ENCODE measurements at places on chromosomes 11 and 22.

DNA sequence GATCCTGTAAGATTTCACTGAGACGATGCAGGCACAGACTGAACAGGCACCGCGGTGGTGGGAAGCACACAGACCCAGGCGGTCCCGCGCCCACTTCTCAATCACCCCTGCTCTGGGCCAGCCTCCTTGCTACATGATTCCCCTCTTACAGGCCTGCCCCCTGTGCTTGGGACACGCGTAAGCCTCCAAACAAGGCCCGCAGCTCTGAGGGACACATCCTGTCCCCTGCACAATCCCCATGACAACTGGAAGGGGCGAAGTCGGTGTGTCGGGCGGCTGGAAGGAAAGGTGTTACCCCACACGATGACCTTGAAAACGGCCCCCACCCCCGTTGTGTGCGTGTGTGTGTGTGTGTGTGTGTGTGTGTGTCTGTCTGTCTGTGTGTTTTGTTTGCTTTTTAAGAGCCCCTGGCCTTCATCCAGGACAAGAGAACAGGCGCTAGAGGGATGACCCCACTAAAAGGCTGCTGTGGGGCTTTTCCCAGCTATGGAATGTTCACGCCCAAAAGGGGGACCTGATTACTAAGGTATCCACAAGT is 13.1 kb downstream of the CELSR1 start:
- DNase-seq = no peak

- DNase-seq = no peak
These were observed 403.0 kb downstream of the TBC1D22A start for GRCh38 chr22:47165338-47166032.

DNA sequence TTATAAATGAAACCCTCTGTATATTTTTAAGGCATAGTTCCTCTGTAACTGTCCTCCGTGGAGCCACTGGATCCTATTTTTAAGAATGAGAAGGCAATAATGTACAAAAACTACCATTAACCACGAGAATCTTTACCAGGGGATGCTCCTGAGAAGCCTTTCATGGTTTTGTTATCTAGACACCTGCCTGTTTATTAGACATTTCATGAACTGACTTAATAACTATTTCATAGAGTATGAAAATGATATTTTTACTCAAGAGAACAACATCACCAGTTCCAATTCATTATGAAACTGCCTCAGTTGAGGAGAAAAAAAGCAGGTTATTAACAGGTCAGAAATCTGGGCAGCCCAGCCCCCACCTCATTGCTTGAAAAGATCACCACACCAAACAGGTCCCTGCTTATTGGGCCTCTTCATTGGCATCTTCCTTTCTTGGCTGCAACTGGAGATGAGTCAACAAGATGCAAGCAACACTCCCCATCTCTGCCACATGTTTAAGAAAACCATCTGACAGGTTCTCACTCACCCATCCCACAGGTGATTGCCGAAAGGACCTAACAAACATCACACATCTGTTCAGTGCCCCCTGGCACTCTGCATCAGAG is 27.8 kb downstream of the ETS1 start:
- DNase-seq = no peak

GRCh38 chr11:127919206-127920000 is 668.0 kb downstream of the ETS1 start:
- no peak for DNase-seq

- DNase-seq = no peak
These were observed 92.8 kb downstream of the CCDC73 start for GRCh38 chr11:32701616-32702015.

GRCh38 chr11:112962579-112963367 is 1.6 kb downstream of the NCAM1 start:
- peak; percentile 29 for DNase-seq

DNA sequence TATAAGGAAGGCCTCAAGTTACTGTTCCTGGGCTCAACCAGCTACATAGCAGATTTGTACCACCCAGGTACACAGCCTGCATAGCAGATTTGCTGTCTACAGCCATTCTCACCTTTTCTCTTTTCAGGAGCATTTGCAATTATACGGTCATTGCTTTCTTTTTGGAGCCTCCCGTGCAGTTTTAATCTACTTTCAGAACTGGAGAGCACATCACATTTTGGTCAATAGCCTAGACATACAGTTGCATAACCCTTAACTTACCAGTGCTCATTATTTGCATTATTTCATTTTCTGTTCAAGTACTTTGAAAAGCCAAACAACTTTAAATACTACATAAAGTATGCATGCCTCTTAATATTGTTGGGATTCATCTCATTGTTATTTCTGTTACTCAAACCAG is 150.5 kb upstream of the SORL1-AS1 start:
- DNase-seq = no peak

DNA sequence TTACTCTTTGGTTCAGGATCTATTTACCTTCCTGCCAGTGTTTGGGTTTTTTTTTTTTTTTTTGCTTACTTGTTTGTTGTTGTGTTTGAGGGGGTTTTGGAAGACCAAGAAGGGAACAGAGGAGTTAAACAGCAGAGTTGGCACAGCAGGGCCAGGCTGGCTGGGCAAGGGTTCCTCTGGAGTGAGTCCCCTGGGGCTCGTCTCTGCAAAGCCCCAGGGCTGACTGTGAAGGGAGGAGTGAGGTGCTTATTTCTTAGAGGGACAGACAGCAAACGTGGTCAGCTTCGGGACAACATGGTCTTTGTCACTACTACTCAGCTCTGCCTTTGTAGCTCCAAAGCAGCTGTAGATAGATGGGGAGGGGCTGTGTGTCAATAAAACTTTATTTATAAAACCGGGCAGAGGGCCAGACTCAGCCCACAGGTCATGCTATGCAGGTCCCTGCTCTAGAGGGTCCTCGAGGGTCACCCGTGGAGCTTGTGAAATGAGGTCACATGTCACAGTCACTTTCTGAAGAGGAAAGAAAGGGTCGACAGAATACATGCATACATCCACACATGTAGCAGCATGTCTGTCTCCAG is 1404.7 kb downstream of the BRD1 start:
- DNase-seq = no peak

DNA sequence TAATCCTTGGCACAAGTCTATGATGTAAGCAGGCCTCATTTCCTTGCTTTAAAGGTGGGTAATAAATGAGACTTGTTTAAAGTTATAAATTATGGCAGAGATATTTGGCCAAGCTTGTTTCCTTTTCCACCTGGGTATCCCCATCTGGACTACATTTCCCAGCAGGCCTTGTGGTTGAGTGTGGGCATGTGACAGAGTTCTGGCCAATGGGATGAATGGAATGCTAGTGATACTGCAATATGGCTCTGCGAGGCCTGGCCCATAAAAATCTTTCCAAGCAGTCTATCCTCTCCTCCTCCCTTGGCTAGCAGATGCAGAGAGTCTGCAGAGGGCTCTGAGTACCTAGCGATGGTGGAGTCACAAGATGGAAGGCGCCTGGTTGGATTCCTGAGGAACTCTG is 102.5 kb downstream of the TIMP3 start:
- DNase-seq = peak; percentile 50

DNA sequence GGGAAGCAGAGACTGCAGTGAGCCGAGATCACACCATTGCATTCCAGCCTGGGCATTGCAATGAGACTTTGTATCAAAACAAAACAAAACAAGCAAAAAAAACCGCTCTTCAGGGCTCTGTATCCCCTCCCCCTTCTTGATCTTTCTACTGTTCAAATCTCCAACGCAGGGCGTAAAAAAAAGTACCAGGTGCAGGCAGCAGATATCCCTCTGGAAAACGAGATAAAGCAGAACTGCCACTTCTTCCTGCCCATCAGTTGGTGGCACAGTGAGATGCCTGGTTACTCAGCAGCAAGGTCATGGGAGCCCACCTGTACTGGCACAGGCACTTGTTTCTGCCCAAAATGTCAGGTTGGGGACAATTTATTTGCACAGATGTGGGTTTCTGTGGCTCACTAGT is 11.2 kb downstream of the CCS start:
- DNase-seq = no peak

DNA sequence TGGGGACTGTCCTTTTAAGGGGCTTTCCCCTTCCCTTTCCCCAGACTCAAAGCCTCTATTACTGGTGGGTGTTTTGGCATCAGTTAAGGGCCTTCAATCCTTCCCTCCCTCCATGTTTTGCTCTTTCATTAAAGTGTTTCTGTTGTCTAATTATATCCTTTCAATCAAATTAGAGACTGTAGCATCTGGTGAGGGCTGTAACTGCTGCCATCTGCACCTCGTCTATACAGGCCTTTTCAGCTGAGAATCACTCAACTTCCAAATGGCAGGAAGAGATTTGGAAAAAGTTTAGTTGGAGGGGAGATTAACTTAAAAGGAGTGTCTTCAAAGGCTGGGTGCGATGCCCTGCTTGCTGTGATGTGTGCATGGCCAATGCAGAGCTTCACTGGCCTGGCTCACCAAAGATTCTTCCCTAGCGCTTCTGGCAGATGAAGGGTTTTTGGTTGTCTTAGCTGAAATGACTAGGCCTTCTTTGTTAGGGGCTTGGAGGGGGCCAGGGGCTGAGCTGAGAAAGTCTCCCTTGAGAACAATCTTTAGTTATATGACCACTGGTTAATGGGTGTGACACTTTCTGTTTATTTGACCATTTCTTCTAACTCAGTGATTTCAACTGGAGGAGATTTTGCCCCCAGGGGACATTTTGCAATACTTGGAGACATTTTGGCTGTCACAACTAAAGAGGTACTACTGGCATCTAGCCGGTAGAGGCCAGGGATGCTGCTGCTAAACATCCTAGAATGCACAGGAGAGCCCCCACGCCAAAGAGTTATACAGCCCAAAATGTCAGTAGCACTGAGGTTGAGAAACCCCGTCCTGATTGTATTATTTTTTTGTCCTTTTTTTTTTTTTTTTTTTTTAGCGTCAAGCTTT is 7.5 kb downstream of the KREMEN1 start:
- DNase-seq = no peak

- no peak for DNase-seq
These were observed 459.9 kb downstream of the OPCML start for GRCh38 chr11:133072378-133072777.

GRCh38 chr11:110071197-110071596 is 22.0 kb upstream of the ZC3H12C start:
- DNase-seq = no peak

- peak; percentile 39 for DNase-seq
These were observed at the start of gene PLAAT4 for GRCh38 chr11:63536669-63537292. Gene PLAAT4 (plus strand): TSS chr11:63536808. CDS start chr11:63536869, 61 bp downstream.

DNA sequence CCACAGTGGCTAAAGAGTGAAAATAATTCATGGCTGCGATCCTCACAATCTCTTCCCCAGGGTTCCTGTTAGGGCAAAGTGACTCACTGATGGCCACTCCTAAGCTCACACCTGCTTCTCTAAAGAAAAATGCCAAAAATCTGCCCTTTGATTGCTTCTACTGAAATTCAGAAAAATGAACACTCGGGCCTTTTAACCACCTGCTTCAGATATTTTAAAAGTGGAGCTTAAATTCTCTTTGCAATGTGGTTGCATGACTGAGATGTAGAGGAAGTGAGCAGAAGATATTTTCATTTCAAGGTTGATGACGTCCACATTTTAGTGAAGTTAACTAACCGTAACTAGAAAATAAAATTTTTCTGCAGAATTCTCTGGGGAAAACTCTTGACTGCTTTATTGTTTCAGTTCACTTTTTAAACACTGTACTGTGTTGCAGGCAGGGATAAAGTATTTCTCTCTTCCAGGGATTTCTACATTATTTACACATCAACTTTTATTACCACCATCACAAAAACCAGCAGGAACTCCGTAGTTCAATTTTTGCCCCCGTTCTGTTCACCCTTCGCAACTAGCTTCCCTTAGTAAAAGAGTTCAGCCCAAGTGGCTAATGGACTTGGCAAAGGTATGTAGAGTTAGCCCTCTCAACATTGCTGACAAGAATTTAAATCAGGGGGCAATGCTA is 8.5 kb downstream of the RAB30 start:
- no peak for DNase-seq

DNA sequence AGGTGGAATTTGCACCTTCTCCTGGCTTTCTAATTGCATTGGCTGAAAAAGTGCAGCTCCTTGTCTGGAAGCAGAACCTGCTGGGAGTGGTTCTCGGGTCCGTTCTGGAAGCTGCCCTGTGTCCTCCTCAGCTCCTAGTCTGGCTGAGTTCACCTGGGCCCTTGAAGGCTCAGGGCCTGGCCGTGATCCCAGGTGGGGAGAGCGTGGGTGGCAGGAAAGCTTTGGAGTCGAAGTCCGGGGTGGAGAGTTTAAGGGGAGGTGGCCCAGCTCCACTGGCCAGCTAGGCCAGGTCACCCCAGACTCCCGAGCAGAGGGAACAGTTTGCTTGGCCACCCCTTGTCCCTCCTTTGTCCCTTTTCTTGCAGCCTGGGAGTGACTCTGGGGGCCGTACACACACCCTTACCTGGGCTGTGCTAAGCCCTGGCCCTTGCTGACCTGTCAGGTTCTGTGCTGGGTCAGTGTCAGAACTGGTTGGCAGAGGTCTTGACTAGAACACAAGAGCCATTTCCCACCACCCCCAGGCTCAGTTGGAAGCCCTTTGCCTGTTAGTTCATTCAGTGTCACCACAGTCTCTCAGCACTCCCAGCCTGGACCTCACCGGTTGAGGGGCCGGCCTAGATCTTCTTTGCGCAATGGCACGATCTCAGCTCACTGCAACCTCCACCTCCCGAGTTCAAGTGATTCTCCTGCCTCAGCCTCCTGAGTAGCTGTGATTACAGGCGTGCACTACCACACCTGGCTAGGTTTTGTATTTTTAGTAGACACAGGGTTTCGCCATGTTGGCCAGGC is 37.3 kb downstream of the LRP5 start:
- DNase-seq = no peak

GRCh38 chr11:131412061-131412460 is 41.6 kb downstream of the NTM start:
- DNase-seq = no peak

- no peak for DNase-seq
These were observed 87.3 kb downstream of the METTL15 start for GRCh38 chr11:28195449-28195848.

DNA sequence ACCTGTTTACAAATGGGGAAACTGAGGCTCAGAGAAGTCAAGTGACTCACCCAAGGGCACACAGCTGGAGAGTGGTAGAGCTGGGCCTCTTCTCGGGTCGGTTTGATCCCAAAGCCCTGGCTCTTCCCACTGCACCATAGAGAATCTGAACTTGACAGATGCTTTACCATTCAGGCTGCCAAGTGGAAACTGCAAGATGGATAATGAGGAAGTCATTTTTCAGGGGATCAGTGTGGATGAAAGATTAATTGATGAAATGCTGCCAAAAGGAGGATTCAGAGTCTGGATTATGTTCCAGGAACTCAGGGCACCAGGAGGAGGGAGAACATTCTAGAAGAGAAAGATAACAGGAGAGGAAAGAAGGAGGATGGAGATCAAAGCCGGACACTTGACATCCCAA is 185.9 kb upstream of the ZBED5 start:
- no peak for DNase-seq

DNA sequence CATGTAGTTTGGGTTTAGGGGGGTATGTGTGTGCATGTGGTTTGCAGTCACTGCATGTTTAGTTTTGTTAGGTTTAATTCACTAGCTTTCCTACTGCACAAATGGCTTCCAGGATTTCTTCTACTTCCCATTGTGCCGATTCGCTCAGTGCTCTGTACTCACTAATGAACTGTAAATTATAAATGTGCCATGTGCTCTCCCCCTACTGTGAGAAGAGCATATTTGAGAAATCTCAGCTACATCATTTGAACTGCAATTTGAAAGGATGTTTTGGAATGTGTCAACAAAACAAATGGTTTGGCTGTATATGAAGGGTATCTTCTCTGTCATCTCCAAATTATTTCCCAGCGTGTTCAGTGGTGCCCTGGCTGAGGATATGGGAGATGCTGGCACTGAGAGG is 28.1 kb downstream of the CYB5R2 start:
- DNase-seq = no peak

GRCh38 chr22:47146941-47147340 is 384.5 kb downstream of the TBC1D22A start:
- DNase-seq = no peak

- no peak for DNase-seq
These were observed 112.1 kb upstream of the ZC3H12C start for GRCh38 chr11:109981031-109981636.

GRCh38 chr11:26134481-26135355 is 197.2 kb upstream of the ANO3 start:
- no peak for DNase-seq

Data from SW480 (cell line).